ENCODE measurements at places on chromosomes 13 and 19.

DNA sequence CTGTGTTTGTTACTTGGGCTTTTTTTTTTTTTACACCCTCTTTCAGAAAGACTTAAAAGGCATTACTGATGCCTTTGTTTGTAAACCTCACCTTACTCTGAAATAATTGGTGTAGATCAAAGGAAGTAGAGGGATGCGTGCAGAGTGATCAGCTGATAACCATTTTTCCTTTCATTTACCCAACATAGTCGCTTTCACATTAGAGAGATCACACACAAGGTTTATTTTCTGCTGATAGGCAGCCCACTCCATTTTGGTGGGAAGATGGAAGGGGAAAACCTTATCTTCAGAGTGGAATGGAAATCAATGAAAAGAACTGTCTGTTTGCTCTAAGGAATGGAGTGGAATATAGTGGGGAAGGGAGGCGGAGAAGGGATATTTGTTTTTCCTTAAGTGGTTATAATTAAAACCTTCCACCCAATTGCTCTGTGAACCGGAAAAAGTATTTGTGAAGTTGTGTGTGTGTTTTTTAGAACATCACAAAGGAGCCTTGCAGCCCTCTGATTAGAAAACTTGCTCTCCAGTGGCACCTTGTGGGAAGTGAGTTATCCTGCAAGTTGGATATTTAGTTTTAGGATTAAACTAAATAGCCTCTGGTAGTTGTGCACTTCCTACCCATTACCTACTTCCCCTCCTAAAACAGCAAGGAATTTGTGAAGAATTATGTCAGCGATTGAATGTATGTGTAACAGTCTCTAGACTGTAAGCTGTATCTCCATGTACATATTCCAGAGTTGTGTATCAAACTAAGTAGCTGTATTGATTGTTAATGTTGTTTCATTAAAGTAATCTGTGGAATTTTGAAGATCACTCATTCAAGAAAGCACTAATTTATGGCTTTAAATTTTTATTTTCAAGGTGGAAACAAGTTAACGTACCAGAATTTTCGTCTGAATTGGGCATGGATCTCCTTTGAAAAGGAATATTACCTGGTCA lies 76.8 kb downstream of the FREM2 start:
- peak; percentile 46 for DNase-seq

- DNase-seq, result no peak
These were observed 31.6 kb downstream of the AP1M1 start for GRCh38 chr19:16229322-16229641.

DNA sequence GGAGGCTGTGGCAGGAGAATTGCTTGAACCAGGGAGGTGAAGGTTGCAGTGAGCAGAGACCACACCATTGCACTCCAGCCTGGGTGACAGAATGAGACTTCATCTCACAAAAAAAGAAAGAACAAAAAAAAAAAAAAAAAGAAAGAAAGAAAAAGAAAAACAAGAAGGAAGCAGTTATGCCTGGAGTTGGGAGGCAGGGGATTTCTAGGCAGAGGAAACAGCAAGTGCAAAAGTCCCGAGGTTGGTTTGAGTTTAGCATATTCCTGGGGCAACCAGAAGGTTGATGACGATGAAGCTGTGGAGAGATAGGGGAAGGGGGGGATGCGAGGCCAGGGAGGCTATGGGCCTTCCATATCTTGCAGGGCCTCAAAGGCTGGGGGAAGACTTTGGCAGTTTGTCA lies 11.5 kb upstream of the EML2 start:
- no peak for DNase-seq

GRCh38 chr13:78977311-78977710 lies 318.4 kb upstream of the OBI1 start:
- no peak for DNase-seq

- DNase-seq, result no peak
These were observed 69.7 kb upstream of the UBL3 start for GRCh38 chr13:29920025-29920643.

DNA sequence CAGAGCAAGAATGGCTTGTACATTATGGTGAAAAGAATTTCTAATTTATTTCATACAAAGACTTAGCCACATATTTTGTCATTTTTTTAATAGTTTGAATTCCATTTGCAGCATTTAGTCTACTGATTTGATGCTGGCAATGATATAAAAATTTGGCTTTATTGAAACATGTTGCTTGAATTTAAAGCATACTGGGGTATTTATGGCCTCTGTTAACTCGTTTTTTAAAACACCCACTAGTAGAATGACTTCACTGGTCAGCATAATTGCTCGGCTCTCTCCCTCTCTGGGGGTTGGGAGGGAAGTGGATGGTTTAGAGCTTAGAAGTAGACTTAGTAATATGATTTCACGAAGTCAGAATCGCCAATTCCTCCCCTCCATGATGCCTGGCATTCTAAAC lies 354.9 kb upstream of the HTR2A start:
- no peak for DNase-seq

- DNase-seq, result no peak
These were observed 516.2 kb downstream of the MYO16 start for GRCh38 chr13:109145631-109146030.

DNA sequence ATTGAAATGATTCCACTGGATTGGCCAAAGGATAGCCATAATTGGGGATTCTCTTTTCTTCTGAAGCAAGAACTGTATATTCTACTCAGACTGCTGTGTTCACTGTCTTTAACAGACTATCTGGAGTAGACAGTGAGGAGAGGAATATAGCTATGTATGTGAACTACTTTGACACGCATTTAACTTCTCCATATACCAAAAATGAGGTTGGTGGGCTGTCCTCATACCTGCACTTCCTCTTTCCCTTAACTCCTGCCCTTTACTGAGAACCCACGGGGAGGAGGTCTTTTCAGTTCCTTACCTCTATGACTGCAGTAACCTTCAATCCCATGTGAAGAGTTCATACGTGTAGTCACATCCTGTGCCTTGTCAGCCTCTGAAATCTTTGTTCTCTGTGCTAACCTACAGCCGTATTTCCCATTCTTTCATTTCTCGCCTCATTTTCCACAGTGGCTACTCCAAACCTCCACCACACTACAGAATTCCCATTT lies 305.8 kb downstream of the MTUS2 start:
- DNase-seq, result no peak

GRCh38 chr13:73940098-73940497 lies 194.1 kb downstream of the KLF12 start:
- DNase-seq, result no peak

DNA sequence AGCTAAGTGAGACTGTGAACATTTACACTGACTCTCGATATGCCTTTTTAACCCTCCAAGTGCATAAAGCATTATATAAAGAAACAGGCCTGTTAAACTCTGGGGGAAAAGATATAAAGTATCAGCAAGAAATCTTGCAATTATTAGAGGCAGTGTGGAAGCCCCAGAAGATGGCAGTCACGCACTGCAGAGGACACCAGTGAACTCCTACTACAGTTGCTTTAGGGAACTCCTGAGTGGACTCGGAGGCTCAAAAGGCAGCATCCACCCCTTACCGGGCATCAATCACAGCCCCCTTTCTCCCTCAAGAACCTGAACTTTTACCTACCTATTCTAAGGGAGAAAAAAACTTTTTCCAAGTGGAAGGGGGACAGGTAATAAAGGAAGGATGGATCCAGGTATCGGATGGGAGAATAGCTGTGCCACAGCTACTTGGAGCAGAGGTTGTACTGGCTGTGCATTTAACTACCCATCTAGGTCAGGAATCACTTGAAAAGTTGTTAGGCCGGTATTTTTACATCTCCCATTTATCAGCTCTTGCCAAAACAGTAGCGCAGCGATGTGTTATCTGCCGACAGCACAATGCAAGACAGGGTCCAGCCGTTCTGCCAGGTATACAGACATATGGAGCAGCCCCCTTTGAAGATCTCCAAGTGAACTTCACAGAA lies 80.1 kb downstream of the ZNF486 start:
- DNase-seq, result peak; percentile 35

- DNase-seq, result no peak
These were observed 59.4 kb downstream of the POSTN start for GRCh38 chr13:37539170-37539569.

DNA sequence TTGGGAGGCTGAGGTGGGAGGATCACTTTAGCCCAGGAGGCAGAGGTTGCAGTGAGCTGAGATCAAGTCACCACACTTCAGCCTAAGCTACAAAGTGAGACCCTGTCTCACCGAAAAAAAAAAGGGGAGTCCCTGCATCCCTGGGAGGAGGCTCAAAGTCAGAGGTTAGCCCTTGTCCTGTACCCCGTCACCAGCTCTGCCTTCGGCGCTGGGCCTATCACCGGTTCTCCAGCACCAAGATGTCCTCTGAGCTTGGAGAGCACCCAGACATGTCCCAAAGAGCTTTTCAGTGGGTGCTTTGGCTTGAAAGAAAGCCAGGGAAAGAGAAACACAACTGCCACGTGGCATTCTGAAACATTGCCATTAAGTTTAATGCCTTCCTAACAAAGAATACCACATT lies 356.9 kb upstream of the TSHZ3 start:
- no peak for DNase-seq

GRCh38 chr19:45765702-45766295 lies 3.3 kb downstream of the SIX5 start:
- DNase-seq, result no peak

- no peak for DNase-seq
These were observed 1.2 kb downstream of the PSPC1 start for GRCh38 chr13:19781526-19781925.

DNA sequence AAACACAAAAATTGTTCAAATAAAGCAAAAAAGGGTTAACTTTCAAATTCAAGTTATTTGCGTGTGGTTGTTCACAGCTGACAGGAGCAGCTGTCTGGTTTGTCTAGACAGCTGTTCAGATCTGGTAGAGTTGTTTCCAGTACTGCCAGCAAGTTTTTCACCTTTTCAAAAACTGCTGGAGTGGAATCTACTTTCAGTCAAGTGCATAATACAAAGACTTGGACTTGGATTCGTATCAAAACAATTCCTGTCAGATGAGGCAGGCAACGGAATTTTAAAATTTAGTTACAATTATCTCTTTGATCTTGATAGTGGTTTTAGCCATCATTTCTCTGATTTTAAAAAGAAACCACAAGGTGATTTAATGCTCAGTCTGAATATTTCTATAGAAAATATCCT lies 51.7 kb upstream of the EEF1AKMT1 start:
- DNase-seq, result no peak

DNA sequence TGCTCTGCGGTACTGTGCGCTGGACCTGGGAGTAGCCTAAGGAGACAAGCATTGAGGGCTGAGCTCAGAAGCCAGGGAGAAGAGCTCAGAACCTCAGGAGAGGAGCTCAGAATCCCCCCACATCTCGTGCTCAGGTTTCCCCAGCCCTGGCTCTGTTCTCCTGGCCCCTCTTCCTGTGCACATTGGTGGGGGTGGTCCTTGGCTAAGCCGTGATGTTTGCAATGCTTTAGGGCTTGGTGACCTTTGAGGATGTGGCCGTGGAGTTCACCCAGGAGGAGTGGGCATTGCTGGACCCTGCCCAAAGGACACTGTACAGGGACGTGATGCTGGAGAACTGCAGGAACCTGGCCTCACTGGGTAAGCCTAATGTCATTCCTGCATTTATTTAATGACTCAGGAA lies 6.6 kb downstream of the ZNF557 start:
- DNase-seq, result no peak

DNA sequence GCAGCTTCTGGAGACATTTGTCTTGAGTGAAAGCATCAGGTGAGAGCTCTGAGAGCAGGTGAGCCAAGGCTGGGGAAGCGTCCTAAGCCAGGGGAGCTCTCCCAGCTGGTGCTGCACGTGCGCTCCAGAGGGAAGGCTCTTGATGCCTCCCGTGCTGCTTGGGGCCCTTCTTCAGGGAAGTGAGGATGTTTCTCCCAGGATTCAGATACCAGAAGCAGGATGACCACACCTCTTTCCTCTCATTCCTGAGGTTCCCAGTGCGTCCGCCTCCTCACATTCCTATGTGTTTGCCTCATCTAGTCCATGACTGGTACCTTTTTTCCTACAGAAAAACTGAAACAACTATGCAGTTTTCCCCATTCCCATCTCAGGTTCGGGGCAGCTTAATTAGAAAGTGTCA lies 231.0 kb upstream of the IRS2 start:
- no peak for DNase-seq

DNA sequence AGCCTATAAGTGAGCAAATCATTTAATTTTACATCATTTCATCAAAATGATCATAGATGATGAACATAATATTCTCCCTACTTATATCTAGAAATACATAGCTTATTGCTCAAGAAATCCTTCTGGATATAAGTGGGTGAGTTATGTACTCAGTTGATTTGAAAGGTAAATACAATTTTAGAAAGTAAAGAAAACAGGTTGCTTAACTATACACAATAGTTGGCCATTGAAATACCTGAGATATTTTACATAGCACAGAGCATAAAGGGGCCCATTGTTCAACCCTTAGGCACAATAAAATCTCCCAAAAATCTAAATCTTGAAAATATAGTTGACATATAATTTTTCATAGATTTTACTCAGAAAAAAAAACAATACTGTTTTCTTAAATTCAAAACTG lies 782.0 kb upstream of the KLHL1 start:
- DNase-seq, result no peak

- DNase-seq, result no peak
These were observed 3.2 kb upstream of the IL17D start for GRCh38 chr13:20700288-20700687.

DNA sequence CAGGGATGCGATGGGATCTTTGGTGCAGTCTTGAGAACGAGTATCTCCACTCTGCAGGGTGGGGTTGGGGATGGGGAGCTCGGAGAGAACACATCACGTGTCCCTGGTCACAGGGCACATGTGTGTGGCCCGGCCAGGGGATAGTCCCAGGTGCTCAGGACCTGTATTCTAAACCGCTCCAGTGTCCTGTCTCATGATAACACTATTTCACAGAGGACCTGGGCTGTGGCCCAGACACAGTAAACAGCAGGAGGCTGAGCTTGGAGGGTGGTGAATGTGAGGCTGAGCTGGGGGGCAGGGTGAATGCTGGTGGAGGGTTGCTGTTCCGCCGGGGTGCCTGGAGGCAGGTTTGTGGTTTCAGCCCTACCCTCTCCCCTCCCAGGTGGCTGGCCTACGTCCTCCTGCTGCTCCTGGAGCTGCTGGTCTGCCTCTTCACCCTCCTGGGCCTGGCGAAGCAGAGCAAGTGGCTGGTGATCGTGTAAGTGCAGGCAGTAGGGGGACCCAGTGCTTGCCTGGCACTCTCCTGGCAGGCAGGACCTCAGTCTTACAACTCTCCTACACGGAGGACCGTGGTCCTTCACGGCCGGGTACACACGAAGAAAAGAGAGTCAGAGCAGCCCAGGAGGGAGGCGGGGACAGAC lies 11.1 kb downstream of the TTYH1 start:
- no peak for DNase-seq

GRCh38 chr13:81713201-81713600 lies 1372.3 kb upstream of the SPRY2 start:
- DNase-seq, result no peak

- no peak for DNase-seq
These were observed 43.1 kb downstream of the RASA3 start for GRCh38 chr13:114089341-114089740.

GRCh38 chr13:45786293-45786920 lies 65.1 kb downstream of the SIAH3 start:
- no peak for DNase-seq

DNA sequence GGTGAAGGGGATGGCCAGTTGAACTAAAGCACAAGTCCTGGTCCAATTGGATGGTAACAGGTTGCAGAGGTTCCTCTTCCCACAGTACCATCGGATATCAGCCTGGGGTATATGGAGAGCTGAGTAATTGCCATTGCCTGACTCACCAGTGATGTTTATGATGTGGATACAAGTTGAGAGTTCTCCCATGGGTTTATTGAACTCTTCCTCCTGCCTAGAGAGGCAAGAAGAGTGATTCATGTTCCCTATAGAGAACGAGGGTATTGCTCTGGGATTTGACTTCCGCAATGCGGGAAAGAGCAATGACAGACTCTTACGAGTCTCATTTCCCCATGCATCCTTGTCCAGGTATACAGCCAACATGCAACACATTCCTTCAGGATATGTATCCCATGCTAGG lies 111.3 kb upstream of the PCDH9 start:
- no peak for DNase-seq

Measured in renal cortex interstitium (tissue), 15 donors.